H1 (cell line): ENCODE measurements at places on chromosomes 2 and 18.
A peak's percentile ranks its signal among the peaks of the same experiment; 100 is the strongest.

DNA sequence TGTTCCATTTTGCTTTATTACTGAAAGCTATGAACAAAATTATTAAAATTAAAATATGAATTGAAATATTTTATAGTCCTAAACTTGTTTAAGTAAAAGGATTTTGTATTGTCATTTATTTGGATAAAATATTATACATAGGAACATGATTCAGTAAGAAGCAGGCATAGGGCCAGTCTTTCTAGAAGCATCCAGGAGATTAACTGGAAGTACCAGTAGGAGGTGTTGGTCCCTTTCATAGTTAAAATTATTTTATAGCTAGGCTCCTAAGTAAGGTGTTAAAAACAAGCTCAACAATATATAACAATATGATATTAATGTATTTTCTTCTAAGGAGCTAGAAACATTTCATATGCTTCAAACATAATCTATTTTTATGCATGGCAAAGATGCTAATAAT is 43.7 kb downstream of the FIGN start:
- DNase-seq = no peak
- no peak overlapping the region for H3K4me3 ChIP-seq
- H3K27ac ChIP-seq = no peak overlapping the region
- no peaks in the 10 kb centered on the region for H3K36me3 ChIP-seq
- no peaks in the 10 kb centered on the region for H3K4me1 ChIP-seq
- H3K27me3 ChIP-seq = no peaks in the 10 kb centered on the region

DNA sequence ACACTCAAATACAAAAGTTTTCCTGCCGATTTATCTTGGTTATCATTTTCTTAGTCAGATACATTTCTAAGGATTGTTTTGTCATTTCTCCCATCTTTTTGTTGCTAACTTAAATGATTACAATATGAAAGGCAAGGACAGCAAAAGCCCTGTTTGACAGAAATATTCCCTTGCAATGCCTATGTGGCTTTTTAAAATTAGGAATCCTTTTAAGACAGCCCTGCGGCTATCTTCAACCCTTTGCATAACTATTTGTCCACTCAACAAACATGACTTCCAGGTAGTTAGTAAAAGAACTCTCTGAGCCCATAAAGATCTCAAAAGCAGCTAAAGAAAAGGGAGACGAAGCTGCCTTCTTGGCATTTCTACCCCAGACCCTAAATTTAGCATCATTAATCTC is 179.7 kb upstream of the CDH20 start:
- H3K4me3 ChIP-seq = no peak overlapping the region
- no peaks in the 10 kb centered on the region for H3K4me1 ChIP-seq
- H3K36me3 ChIP-seq = no peaks in the 10 kb centered on the region
- no peak for DNase-seq

GRCh38 chr2:20199633-20200270 is 25.2 kb downstream of the SDC1 start:
- H3K4me3 ChIP-seq = no peak overlapping the region
- no peaks in the 10 kb centered on the region for H3K27me3 ChIP-seq
- DNase-seq = no peak
- H3K4me1 ChIP-seq = no peaks in the 10 kb centered on the region
- no peak overlapping the region for H3K27ac ChIP-seq
- peaks cover 19% of the 10 kb centered on the region; the same call in 1 of the 2 replicates for H3K36me3 ChIP-seq

DNA sequence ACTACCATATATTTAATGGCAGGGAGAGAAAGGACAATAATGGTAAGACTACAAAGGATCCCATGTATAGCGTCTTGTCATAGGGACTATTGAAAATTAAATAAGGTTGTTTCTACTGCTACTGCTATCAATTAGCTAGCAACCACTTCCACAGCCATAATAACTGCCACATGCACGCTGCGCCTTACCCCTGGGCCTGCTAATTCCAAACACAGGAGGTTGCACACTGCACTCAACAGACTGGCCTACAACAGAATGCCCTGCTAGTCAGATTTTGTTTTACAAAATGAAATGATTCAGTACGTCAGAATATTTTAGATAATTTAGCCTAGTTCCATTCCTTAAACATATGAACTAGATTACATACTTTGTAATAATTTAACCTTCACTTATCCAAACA is 121.0 kb upstream of the SMAD7 start:
- H3K4me1 ChIP-seq = no peaks in the 10 kb centered on the region
- H3K4me3 ChIP-seq = no peak overlapping the region
- no peak overlapping the region for H3K27ac ChIP-seq
- DNase-seq = no peak
- no peaks in the 10 kb centered on the region for H3K27me3 ChIP-seq
- no peaks in the 10 kb centered on the region for H3K36me3 ChIP-seq

- no peaks in the 10 kb centered on the region for H3K36me3 ChIP-seq
- H3K4me3 ChIP-seq = no peak overlapping the region
- H3K27me3 ChIP-seq = no peaks in the 10 kb centered on the region
These were observed 138.4 kb downstream of the FAM210A start for GRCh38 chr18:13587937-13588336.

DNA sequence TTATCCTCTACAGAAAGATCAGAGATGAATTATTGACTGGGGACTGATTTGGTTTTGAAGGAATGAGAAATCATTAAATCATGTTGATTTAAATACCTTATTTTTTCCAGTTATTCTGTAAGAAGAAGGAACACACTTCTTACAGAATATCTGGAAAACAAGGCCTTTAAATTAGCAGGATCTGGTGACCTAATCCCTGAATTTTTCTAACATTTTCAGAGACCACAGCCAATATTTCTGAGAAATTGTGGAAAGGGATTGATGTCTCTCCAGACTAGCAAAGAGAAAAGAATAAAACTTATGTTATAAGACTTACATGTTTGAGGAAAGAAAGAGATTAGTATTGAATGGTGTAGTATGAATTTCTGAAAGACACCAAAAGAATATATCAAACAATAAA is 104.0 kb downstream of the KCNE4 start:
- no peak for DNase-seq
- H3K4me1 ChIP-seq = no peaks in the 10 kb centered on the region

DNA sequence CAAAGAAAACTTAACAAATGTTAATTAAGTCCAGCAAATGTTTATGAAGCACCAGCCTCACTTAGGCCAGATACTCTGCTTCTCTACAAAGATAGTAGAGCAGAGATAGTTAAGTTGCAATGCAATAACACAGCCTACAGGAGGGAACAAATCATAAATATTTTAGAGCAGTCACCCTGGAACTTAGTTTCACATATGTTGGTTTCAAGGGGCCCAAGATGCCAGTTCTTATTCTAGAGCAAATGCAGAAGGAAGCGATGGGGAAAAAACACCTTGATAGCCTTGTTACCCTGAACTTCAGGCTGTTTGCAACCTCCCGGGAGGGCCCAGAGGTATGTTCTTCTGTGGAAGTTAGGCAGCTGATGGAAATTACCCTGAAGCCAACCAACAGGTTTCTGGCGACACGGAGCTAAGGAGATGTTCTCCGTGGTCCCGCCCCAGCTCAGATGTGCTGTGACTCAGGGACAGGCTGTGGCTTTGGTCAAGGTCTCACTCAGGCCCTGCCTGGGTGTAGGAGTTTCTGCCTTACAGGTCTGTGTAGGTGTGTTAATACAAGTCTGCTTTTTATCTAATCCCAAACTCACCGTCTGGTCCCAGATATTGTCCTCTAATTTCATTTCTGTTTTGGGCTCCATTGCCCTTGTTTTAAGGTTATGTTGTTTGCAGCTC is 3.8 kb downstream of the CTIF start:
- DNase-seq = peak; percentile 53
- no peak overlapping the region for H3K4me3 ChIP-seq
- peaks cover 70% of the 10 kb centered on the region for H3K4me1 ChIP-seq
- H3K27ac ChIP-seq = no peak overlapping the region

DNA sequence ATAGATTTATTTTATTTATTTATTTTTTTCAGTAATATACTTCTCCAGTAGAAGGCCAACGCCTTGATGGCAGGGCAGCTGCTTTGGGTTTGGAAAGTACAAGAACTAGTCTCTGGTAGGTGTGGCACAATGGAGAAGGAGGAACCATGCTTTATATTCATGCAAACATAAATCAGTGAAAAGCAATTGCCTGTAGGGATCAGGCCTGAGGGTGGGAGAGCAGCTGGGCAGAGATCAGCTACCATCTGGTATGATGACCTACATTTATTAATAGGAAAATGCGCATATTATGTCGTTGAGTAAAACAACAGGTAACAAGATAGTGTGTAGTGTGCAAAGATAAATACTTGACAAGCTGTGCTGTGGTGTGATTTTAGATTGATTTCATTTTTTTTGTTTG is 120.4 kb upstream of the TLK1 start:
- peaks cover 2% of the 10 kb centered on the region; the same call in 1 of the 2 replicates for H3K4me1 ChIP-seq
- H3K27ac ChIP-seq = no peak overlapping the region
- H3K36me3 ChIP-seq = no peaks in the 10 kb centered on the region
- H3K4me3 ChIP-seq = no peak overlapping the region
- DNase-seq = no peak
- H3K27me3 ChIP-seq = no peaks in the 10 kb centered on the region

GRCh38 chr2:3458396-3459184 is 60.7 kb downstream of the ADI1 start:
- H3K4me3 ChIP-seq = no peak overlapping the region
- no peak overlapping the region for H3K27ac ChIP-seq
- no peaks in the 10 kb centered on the region for H3K27me3 ChIP-seq
- H3K4me1 ChIP-seq = peaks cover 10% of the 10 kb centered on the region
- H3K36me3 ChIP-seq = no peaks in the 10 kb centered on the region

- H3K27me3 ChIP-seq = no peaks in the 10 kb centered on the region
- H3K4me1 ChIP-seq = no peaks in the 10 kb centered on the region
These were observed 1.4 kb downstream of the PSD4 start for GRCh38 chr2:113175042-113175628.

- no peaks in the 10 kb centered on the region; the same call in 1 of the 2 replicates for H3K27me3 ChIP-seq
- peaks cover under 1% of the 10 kb centered on the region for H3K4me1 ChIP-seq
- no peaks in the 10 kb centered on the region for H3K36me3 ChIP-seq
- H3K4me3 ChIP-seq = no peak overlapping the region
- H3K27ac ChIP-seq = no peak overlapping the region
- no peak for DNase-seq
These were observed 179.1 kb downstream of the ZFP36L2 start for GRCh38 chr2:43047187-43047780.

GRCh38 chr18:56869189-56869777 is 218.1 kb downstream of the WDR7 start:
- no peaks in the 10 kb centered on the region for H3K27me3 ChIP-seq
- H3K36me3 ChIP-seq = no peaks in the 10 kb centered on the region
- H3K4me1 ChIP-seq = peaks cover 4% of the 10 kb centered on the region
- no peak overlapping the region for H3K4me3 ChIP-seq
- H3K27ac ChIP-seq = no peak overlapping the region
- no peak for DNase-seq

DNA sequence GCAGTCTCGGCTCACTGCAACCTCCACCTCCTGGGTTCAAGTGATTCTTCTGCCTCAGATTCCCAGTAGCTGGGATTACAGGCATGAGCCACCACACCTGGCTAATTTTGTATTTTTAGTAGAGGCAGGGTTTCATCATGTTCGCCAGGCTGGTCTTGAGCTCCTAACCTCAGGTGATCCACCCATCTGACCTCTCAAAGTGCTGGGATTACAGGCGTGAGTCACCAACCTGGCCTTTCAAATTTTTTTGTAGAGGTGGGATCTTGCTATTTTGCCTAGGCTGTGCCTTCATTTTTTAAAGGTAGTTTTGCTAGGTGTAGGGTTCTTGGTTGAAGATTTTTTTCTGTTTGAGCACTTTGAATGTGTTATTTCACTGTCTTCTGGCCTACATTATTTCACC is 6.2 kb downstream of the HAUS1 start:
- H3K36me3 ChIP-seq = peaks cover 5% of the 10 kb centered on the region; the same call in 1 of the 2 replicates
- H3K27me3 ChIP-seq = no peaks in the 10 kb centered on the region
- H3K27ac ChIP-seq = no peak overlapping the region

GRCh38 chr2:228901531-228901930 is 369.6 kb downstream of the PID1 start:
- H3K4me1 ChIP-seq = no peaks in the 10 kb centered on the region
- no peak for DNase-seq
- no peaks in the 10 kb centered on the region for H3K36me3 ChIP-seq
- H3K4me3 ChIP-seq = no peak overlapping the region

DNA sequence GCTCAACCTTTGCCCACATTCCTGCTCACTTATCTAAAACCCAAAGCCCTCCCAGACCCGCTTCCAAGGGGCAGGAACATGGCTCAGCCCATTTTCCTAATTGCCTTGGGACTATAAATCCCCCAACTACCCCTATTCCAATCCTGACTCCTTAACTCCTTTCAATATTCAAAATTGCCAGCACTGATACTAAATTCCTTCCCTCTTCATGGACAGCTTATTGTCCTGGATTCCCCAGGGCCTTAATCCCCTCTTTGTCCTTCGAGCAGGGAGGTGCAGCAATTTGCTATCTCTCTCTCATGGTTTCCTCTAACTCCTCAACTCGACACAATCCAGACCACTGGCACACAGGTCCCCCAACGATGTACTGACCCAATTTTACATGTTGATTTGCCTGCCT is 99.1 kb downstream of the SLC25A12 start:
- peaks cover 23% of the 10 kb centered on the region; the same call in 1 of the 2 replicates for H3K4me1 ChIP-seq
- H3K4me3 ChIP-seq = no peak overlapping the region
- H3K27ac ChIP-seq = no peak overlapping the region
- 0 out of 2 replicates have a peak, but pooled peaks cover 2% of the 10 kb centered on the region for H3K36me3 ChIP-seq
- DNase-seq = no peak

DNA sequence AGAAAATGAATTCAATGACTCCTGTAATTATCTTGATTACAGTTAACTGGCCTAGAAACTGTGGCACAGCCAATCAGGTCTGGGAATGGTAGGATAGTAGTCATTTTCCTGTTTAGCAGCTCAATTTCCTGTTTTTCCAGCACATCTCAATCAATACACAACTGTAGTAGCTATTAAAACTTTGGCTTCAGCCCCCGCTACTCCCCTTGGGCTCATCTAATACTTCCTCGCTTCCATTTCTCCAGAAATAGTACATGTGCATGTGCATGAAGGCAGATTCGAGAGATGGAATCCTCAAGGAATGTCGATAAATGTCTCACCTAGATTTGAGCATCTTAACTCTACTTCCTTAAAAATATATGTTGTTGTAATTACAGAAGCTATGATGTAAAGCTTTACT is 9.7 kb downstream of the COBLL1 start:
- H3K36me3 ChIP-seq = no peaks in the 10 kb centered on the region
- H3K4me1 ChIP-seq = no peaks in the 10 kb centered on the region
- no peak overlapping the region for H3K4me3 ChIP-seq
- no peaks in the 10 kb centered on the region for H3K27me3 ChIP-seq
- H3K27ac ChIP-seq = no peak overlapping the region

- H3K27ac ChIP-seq = no peak overlapping the region
- no peaks in the 10 kb centered on the region for H3K4me1 ChIP-seq
- no peaks in the 10 kb centered on the region for H3K36me3 ChIP-seq
- no peaks in the 10 kb centered on the region for H3K27me3 ChIP-seq
- no peak for DNase-seq
- H3K4me3 ChIP-seq = no peak overlapping the region
These were observed 7.5 kb upstream of the SCLY start for GRCh38 chr2:238053191-238053776.

- DNase-seq = no peak
- H3K27me3 ChIP-seq = peaks cover 38% of the 10 kb centered on the region
- H3K36me3 ChIP-seq = peaks cover 58% of the 10 kb centered on the region
- H3K4me3 ChIP-seq = peak overlapping the region; percentile 75; the same call in 1 of the 2 replicates
- no peak overlapping the region for H3K27ac ChIP-seq
These were observed 11.4 kb downstream of the ALPG start for GRCh38 chr2:232418056-232418455.

GRCh38 chr2:20563833-20564232 is 87.1 kb downstream of the HS1BP3 start:
- no peaks in the 10 kb centered on the region; the same call in 1 of the 2 replicates for H3K27me3 ChIP-seq
- H3K36me3 ChIP-seq = no peaks in the 10 kb centered on the region
- H3K27ac ChIP-seq = no peak overlapping the region
- DNase-seq = no peak
- peaks cover 21% of the 10 kb centered on the region for H3K4me1 ChIP-seq
